Hepatocyte (in vitro differentiated cells): ENCODE measurements at places on chromosomes 1 and 21.
A peak's percentile ranks its signal among the peaks of the same experiment; 100 is the strongest.

- no peaks in the 10 kb centered on the region for H3K4me1 ChIP-seq
- no peak overlapping the region for H3K27ac ChIP-seq
- H3K27me3 ChIP-seq = peaks cover 6% of the 10 kb centered on the region
- DNase-seq = no peak
Measured at GRCh38 chr1:151741516-151741915, 20.2 kb downstream of the RIIAD1 start.

- no peaks in the 10 kb centered on the region for H3K36me3 ChIP-seq
- no peak for DNase-seq
- H3K4me1 ChIP-seq = no peaks in the 10 kb centered on the region
- H3K27ac ChIP-seq = no peak overlapping the region
Measured at GRCh38 chr1:88104236-88104635, 579.8 kb upstream of the PKN2 start.

- H3K4me3 ChIP-seq = peak within 1 kb of the TSS; percentile 100
- H3K27me3 ChIP-seq = no peaks in the 10 kb centered on the region
- H3K4me1 ChIP-seq = peaks cover 14% of the 10 kb centered on the region
- no peaks in the 10 kb centered on the region for H3K36me3 ChIP-seq
Measured at GRCh38 chr1:160400223-160400645, at the start of gene VANGL2. Gene VANGL2, plus strand, starts transcription at chr1:160400564. Its CDS starts 15,274 bp downstream, at chr1:160415838.

GRCh38 chr1:181661569-181661968 is 178.3 kb downstream of the CACNA1E start:
- H3K4me3 ChIP-seq = no peak overlapping the region
- H3K27me3 ChIP-seq = no peaks in the 10 kb centered on the region
- no peaks in the 10 kb centered on the region for H3K36me3 ChIP-seq

DNA sequence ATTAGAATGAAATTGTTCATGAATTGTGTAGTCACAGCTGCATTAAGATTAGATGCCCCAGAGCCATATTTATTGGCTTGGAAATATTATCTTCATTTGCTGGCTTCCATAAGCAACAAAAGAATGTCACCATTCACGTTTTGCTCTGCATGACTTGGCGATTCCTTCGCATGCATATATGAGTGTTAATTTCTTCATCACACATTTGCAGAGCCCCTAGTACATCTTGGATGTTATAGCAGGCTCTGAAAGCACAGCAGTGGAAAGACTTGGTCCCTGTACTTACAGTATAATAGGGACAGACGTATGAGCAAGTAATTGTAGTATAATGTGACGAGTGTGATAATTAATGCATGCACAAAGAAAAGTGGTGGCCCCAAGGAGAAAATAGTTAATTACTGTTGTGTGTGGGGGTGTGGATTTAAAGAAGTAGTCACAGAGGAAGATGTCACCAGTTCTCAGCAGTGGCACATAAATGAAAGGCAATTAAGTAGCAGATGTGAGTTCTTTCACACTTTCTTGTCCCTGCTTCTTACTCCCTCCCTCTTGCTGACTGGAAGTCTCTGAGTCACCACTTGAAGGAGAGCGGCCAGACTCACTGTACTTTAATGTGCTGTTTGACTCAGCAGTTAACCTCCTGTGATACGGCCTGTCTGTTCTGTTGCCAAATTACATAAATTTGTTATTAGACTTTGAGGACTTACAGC is 21.0 kb downstream of the S100A10 start:
- H3K4me3 ChIP-seq = no peak overlapping the region
- no peaks in the 10 kb centered on the region for H3K27me3 ChIP-seq
- peak overlapping the region; percentile 83 for H3K27ac ChIP-seq
- peaks cover 52% of the 10 kb centered on the region for H3K4me1 ChIP-seq
- no peaks in the 10 kb centered on the region for H3K36me3 ChIP-seq
- peak; percentile 83 for DNase-seq

DNA sequence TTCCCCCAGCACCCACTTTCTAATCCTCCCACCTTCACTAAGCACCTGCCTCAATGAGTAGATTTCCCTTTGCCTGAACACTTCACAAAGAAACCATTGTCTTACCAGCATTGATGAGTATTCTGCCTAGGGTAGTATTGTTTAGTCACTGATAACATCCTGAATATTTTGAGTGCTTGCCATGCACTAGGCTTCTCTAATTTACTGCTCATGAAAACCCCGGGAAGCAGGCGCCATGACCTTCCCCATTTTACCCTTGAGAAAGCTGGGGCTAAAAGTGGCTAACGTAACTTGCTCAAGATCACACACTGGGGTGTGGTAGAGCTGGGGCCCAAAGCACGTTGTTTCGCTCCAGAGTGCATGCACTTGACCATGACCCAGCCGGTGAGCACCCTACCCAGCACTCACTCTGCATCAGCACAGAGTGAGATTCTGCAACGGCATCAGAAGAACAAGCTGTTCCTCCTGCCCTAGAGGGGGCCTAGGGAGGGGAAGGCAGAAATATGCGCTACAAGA is 10.6 kb upstream of the F3 start:
- H3K4me1 ChIP-seq = peaks cover 50% of the 10 kb centered on the region
- H3K4me3 ChIP-seq = no peak overlapping the region
- H3K27ac ChIP-seq = peak overlapping the region; percentile 76
- H3K36me3 ChIP-seq = no peaks in the 10 kb centered on the region

- H3K27me3 ChIP-seq = no peaks in the 10 kb centered on the region
- no peak for DNase-seq
- H3K36me3 ChIP-seq = no peaks in the 10 kb centered on the region
- no peak overlapping the region for H3K4me3 ChIP-seq
Measured at GRCh38 chr21:19995253-19995652, 1003.0 kb upstream of the NCAM2 start.

DNA sequence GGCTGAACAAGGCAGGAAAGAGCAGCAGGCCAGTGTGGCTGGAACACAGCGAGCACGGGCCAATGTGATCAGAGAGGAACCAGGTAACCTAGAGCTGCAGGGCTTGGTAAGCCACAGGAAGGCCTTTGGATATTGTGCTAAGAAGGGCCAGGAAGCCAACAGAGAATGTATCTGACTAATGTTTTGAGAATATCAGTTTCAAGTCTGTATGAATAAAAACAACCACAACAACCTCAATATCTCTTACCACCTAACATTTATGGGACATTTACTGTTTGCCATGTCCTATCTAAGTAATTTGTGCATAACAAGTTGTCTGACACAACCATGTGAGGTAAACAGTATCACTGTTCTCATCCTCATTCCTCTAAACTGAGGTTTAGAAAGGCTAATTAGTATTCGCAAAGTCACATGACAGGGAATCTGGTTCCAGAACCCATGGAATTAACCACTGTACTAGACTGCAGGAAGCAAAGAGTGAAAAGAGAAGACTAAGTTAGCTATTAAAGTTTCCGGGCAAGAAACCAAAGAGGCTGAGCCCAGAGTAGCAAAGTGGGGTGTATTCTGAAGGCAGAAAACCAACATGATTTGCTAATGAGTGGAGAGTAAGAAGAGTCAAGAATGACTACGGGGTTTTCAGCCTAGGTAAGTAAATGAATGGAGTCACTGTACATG is 38.9 kb downstream of the SPRTN start:
- H3K36me3 ChIP-seq = no peaks in the 10 kb centered on the region
- H3K4me1 ChIP-seq = no peaks in the 10 kb centered on the region
- DNase-seq = no peak
- no peak overlapping the region for H3K27ac ChIP-seq
- no peaks in the 10 kb centered on the region for H3K27me3 ChIP-seq
- no peak overlapping the region for H3K4me3 ChIP-seq

DNA sequence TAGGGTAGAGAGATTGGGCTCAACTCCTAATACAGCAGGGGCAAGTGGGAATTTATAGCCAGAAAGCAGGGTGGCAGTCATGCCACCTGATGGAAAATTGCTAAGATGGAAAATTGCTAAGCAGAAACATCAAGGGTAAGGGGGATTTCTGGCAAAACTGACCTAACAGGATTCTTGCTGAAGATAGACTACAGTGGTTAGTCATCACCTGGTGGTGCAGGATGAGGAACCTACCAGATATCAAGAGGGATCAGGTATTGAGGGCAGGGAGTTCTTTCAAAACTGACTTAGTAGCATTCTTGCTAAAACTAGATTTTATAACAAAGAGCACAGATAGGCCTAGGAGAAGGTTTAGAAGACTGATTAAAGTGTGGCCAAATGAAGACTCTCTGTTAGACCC is 292.9 kb downstream of the PLPP3 start:
- H3K4me3 ChIP-seq = no peak overlapping the region
- peaks cover 3% of the 10 kb centered on the region for H3K4me1 ChIP-seq
- H3K27ac ChIP-seq = no peak overlapping the region
- H3K27me3 ChIP-seq = no peaks in the 10 kb centered on the region
- H3K36me3 ChIP-seq = no peaks in the 10 kb centered on the region
- no peak for DNase-seq

DNA sequence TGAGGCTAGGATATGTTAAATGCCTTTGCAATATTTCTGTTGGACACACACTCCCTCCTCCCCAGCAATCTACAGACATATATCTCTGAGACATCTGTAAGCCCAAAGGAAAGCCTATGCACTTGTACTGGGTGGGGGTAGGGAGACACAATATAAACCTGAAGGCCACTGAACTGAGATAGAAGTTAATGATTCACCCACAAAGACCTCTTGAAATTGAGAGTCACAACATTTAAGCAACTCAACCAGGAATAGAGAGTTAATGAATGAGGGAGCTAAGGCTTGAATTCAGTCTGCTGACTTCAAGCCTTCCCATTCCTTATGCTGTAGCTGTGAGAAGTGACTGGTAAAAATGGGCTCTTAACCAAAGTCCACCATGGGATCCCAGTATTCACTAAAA is 5.0 kb downstream of the OR10J1 start:
- no peak overlapping the region for H3K4me3 ChIP-seq
- no peaks in the 10 kb centered on the region for H3K4me1 ChIP-seq
- no peaks in the 10 kb centered on the region for H3K36me3 ChIP-seq
- DNase-seq = no peak

- H3K4me3 ChIP-seq = no peak overlapping the region
- H3K4me1 ChIP-seq = peaks cover 6% of the 10 kb centered on the region
- no peaks in the 10 kb centered on the region for H3K27me3 ChIP-seq
- H3K36me3 ChIP-seq = no peaks in the 10 kb centered on the region
Measured at GRCh38 chr1:110038271-110038670, 3.8 kb downstream of the STRIP1 start.

DNA sequence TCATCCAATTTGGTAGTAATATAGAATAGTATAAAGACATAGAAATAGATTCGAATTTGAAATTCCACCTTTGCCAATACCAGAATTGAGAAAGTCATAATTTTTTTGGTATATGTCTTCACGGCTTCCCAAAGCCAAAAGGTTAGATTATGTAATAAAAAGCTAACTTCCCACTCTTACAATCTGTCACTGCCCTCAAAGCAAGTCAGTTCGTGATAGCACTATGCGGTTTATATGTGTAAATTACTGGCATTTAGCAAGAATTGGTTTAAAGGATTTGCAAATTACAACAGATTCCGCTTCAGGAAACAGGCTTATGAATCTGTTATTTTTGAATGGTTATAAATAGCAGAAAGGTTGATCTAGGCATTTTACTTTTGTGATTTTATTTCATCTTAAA is 679.4 kb upstream of the ADGRL2 start:
- no peak overlapping the region for H3K4me3 ChIP-seq
- H3K27me3 ChIP-seq = no peaks in the 10 kb centered on the region
- H3K27ac ChIP-seq = no peak overlapping the region
- no peaks in the 10 kb centered on the region for H3K4me1 ChIP-seq
- no peak for DNase-seq

DNA sequence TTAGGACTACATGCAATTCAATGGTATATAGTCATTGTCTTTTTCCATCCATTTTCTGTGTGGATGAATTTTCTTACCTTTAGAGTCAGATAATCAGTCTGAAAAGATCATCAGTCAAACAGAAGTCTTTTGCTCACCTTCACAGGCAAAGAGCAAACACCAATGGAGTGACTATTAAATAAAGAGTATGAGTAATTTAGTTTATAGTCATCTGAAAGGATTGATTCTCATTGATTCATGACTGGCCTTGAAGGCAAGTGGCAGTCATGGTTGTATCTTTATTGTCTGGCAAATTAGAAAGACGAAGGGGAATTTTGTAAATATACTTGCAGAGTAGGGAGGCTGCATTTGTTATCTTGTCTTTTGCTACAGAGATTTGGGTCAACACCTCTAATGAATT is 89.9 kb downstream of the EPB41 start:
- H3K27me3 ChIP-seq = no peaks in the 10 kb centered on the region
- H3K4me3 ChIP-seq = no peak overlapping the region
- DNase-seq = no peak
- no peak overlapping the region for H3K27ac ChIP-seq

- H3K4me3 ChIP-seq = no peak overlapping the region
- DNase-seq = no peak
- no peaks in the 10 kb centered on the region for H3K4me1 ChIP-seq
- no peaks in the 10 kb centered on the region for H3K36me3 ChIP-seq
Measured at GRCh38 chr1:80632284-80632683, 1168.5 kb upstream of the ADGRL2 start.

DNA sequence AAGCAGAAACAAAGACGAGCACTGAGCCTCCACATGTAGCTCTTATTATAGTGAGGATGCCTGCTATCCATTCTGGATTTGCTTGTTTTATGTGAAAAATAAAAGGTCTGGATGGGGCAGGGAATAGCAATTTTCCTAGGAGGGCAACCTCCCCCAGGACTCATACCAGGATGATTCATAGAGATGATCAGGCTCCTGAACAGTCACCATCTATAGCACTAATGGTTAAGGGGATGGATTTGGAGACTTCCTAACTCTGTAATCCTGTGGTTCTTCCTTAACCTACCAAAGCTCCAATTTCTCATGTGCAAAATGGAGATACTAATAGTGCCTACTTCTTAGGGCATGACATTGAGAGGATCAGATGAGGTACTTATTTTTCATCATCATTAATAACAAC is 34.5 kb upstream of the CD58 start:
- no peak overlapping the region for H3K4me3 ChIP-seq
- no peaks in the 10 kb centered on the region for H3K4me1 ChIP-seq
- no peaks in the 10 kb centered on the region for H3K27me3 ChIP-seq

- no peaks in the 10 kb centered on the region for H3K27me3 ChIP-seq
- peak overlapping the region; percentile 100 for H3K27ac ChIP-seq
- no peaks in the 10 kb centered on the region for H3K36me3 ChIP-seq
- H3K4me3 ChIP-seq = peak overlapping the region; percentile 57
Measured at GRCh38 chr1:28668956-28669723, 556 bp downstream of the GMEB1 start.

GRCh38 chr1:119711804-119712341 is at the start of gene PHGDH:
Gene PHGDH, plus strand, starts transcription at chr1:119711934. Its CDS starts 89 bp downstream, at chr1:119712023.
- H3K27me3 ChIP-seq = no peaks in the 10 kb centered on the region
- H3K4me1 ChIP-seq = peaks cover 32% of the 10 kb centered on the region
- no peaks in the 10 kb centered on the region for H3K36me3 ChIP-seq
- peak; percentile 89 for DNase-seq
- peak within 1 kb of the TSS; percentile 86 for H3K27ac ChIP-seq
- peak within 1 kb of the TSS; percentile 94 for H3K4me3 ChIP-seq

GRCh38 chr1:63189677-63190076 is 132.7 kb upstream of the FOXD3 start:
- H3K36me3 ChIP-seq = no peaks in the 10 kb centered on the region
- no peak for DNase-seq
- no peaks in the 10 kb centered on the region for H3K27me3 ChIP-seq
- H3K4me1 ChIP-seq = no peaks in the 10 kb centered on the region

- no peaks in the 10 kb centered on the region for H3K36me3 ChIP-seq
- no peak overlapping the region for H3K27ac ChIP-seq
- H3K4me3 ChIP-seq = no peak overlapping the region
Measured at GRCh38 chr1:181314959-181315358, 168.4 kb upstream of the CACNA1E start.
